ENCODE measurements at places on chromosomes 2 and 18. TPM values are rescaled to one million over a fixed set of nuclear protein-coding genes. Genes with fewer than 3 reads are reported as not detected.

GRCh38 chr2:105442056-105442455, 43.2 kb upstream of the FHL2 start:
- no peaks in the 10 kb centered on the region for H3K4me1 ChIP-seq
- H3K27ac ChIP-seq, result no peak overlapping the region
- H3K4me3 ChIP-seq, result no peak overlapping the region
- H3K27me3 ChIP-seq, result no peaks in the 10 kb centered on the region

Gene DCDC2C
- not detected for total RNA-seq

DNA sequence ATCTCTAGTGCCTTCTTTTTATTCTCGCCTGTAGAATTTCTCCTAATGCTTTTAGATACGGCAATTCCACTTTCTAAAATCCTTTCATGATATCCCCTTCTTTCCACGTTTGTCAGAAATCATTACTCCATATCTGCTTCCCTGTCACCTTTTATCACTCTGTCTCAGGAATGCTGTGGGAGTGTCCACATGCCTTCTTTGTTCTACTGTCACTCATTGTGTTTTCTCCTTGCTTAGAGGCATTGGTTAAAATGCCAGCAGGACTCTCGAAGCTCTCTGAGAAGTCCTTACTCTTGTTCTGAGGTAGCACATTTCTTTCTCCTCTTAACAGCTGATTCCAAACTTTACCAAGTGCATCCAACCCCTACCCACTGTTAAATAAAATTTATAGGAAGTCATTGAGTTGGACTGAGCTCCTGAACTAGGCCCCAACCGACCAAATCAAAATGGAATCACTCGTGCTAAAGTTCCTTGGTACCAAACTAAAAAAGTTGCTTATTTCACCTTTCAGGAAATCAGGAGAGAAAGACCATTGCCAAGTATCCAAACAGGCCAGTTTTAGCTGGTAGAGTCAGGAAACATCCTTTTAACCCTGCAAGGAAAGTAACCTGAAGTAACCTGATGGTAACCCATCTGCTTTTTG, 10.6 kb upstream of the GALNT5 start:
- no peak overlapping the region for H3K27ac ChIP-seq
- DNase-seq, result no peak
- H3K4me1 ChIP-seq, result no peaks in the 10 kb centered on the region
- no peaks in the 10 kb centered on the region for H3K36me3 ChIP-seq

DNA sequence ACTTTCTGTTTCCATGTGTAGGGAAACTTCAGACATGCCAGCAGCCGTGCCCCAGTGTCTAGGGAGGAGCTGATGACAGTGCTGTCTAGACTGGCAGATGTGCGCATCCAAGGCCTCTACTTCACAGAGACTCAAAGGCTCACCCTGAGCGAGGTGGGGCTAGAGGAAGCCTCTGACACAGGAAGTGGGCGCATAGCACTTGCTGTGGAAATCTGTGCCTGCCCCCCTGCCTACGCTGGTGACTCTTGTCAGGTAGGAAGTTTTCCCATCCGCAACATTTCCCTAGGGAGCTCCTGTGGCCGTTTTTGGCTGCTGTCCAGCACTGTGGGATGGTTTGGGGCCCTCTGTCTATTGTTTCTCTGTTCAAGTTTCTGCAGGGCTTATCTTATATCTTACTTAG, 143.1 kb upstream of the TTC39C start:
- no peak overlapping the region for H3K27ac ChIP-seq
- H3K4me1 ChIP-seq, result no peaks in the 10 kb centered on the region
- H3K36me3 ChIP-seq, result no peaks in the 10 kb centered on the region
- DNase-seq, result no peak
- H3K4me3 ChIP-seq, result no peak overlapping the region

Gene ZNF512
- 21.3 TPM for total RNA-seq

Gene TBR1
- total RNA-seq, result not detected

Gene CHCHD5
- 29.4 TPM for total RNA-seq

- H3K27me3 ChIP-seq, result no peaks in the 10 kb centered on the region
- no peak overlapping the region for H3K4me3 ChIP-seq
- no peaks in the 10 kb centered on the region for H3K36me3 ChIP-seq
- H3K4me1 ChIP-seq, result no peaks in the 10 kb centered on the region
Measured at GRCh38 chr2:24382363-24383073, 22.2 kb upstream of the ITSN2 start.
